SK-N-MC (cell line): ENCODE measurements at places on chromosomes 2 and 18.

- no peak for DNase-seq
These were observed 56.7 kb downstream of the MAPK4 start for GRCh38 chr18:50616484-50617048.

DNA sequence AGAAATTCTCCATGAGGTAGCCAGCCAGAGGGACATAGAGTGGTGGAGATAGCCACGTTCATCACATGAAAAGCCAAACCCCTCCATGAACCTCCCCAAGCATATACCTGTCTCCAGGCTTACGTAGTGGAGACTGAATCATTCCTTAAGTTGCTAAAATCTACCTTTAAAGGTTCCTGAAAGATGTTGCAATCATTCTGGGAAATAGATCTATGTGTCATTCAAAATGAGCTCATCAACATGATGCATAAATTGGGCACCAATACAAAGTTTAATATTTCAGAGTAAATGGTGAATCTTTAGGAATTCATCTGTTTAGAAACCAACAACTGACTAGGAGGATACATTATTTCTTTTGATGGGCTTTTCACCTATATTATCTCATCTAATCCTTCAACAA lies 362.6 kb upstream of the ID2 start:
- DNase-seq, result no peak

- no peak for DNase-seq
These were observed 24.9 kb downstream of the FHL2 start for GRCh38 chr2:105373895-105374401.

- no peak for DNase-seq
These were observed 1.1 kb upstream of the TMEFF2 start for GRCh38 chr2:192195548-192196418.

DNA sequence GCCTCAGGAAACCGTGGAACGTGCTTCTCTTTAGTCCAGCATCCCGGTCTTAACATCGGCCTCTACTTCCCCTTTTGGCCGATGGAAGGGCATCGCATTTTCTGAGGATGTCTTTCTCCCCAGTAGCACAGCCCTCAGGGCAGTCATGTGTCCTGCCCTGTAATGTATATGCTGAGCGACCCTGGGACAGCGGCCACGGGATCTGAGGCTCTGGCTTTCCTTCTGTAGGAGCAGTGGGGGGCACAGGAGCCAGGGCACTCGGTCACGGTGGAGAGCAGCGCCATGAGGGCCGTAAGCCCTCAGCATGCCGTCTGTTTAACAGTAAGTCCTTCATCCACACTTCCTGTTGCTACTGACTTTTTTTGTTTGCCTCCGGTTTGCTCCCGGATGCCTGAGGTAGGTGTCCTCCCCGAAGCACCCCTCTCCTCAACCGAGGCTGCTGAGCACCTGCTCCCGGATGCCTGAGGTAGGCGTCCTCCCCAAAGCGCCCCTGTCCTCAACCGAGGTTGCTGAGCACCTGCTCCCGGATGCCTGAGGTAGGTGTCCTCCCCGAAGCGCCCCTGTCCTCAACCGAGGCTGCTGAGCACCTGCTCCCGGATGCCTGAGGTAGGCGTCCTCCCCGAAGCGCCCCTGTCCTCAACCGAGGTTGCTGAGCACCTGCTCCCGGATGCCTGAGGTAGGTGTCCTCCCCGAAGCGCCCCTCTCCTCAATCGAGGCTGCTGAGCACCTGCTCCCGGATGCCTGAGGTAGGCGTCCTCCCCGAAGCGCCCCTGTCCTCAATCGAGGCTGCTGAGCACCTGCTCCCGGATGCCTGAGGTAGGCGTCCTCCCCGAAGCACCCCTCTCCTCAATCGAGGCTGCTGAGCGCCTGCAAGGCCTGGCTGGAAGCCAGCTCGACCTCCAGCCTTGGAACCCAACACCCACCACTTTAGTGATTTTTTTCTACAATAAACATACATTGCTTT lies 169.3 kb downstream of the HDAC4 start:
- no peak for DNase-seq

DNA sequence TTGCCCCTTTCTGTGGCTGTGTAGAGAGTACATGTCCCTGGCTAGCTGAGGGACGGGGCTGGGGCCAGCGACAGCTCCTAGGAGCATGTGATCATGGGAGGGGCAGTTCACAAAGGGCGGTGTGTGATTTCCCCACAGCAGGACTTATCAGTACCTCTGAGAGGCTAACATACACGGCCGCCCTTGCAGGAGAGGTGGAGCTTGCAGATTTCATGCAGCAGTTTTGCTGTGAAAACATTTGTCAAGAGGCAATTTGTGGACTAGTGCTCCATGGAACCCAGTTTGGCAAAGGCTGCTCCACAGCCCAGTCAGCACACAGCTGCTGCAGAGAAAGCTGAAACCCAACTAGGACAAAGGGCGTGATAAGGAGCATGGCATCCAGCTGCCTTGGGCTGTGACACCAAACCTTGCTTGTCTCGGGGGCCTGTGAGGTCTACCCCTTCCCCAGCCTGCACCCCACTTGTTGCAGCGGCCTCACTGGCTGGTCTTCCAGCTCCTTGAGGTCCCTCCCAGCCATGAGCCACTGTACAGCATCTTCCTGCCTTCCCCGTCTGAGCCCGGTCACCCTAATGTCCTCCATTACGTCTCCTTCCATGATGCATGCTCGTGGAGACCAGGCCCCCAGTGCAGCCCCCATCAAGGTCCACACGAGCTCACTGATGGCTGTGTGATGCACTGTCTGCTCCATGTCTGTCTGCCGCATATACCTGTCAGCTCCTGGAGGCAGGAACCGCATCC lies 121.4 kb upstream of the HDAC4 start:
- DNase-seq, result no peak

DNA sequence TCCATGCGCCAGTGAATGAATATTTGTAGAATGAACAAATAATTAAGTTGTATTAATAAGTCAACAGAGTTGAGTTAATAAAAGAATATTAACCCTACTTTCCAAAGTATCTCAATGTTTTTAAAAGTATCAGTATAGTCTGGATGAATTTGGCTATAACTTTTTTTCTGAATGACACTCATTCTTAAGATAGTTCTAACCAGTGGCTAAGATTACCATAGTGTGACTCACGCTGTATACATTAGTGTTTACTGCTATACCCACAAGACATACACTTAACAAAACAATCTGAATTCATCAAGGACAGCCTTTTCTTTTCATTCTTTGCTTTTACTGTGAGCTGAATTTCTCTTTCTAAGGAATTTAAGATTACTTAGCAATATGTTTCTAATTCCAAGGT lies 77.0 kb upstream of the PDE1A start:
- no peak for DNase-seq

- DNase-seq, result no peak
These were observed 28.1 kb downstream of the CEP192 start for GRCh38 chr18:13019301-13019700.

- no peak for DNase-seq
These were observed 121.0 kb upstream of the TWIST2 start for GRCh38 chr2:238726670-238727584.

GRCh38 chr2:221641181-221641871 lies 69.2 kb upstream of the EPHA4 start:
- DNase-seq, result peak; percentile 98

- DNase-seq, result no peak
These were observed 76.5 kb upstream of the HAAO start for GRCh38 chr2:42868874-42869273.

DNA sequence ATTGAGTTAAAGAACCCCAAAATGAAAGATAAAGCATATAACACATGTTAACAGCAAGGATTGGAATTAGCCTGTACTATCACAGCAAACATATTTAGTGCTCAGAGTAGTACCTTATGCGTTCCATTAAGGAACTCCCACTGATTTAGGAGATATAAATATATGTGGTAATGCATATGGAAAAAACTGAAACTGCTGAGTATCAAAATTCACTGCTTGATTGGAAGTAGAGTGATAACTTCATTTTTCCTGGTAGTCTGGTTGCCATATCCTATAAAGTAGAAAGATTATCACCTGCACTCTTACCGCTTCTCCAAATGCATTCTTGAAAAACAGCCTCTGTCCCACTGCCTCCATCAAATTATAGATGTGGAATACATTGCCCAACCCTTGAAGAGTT lies 95.1 kb upstream of the FOSL2 start:
- no peak for DNase-seq

GRCh38 chr2:235859651-235860050 lies 308.5 kb downstream of the GBX2 start:
- DNase-seq, result no peak

DNA sequence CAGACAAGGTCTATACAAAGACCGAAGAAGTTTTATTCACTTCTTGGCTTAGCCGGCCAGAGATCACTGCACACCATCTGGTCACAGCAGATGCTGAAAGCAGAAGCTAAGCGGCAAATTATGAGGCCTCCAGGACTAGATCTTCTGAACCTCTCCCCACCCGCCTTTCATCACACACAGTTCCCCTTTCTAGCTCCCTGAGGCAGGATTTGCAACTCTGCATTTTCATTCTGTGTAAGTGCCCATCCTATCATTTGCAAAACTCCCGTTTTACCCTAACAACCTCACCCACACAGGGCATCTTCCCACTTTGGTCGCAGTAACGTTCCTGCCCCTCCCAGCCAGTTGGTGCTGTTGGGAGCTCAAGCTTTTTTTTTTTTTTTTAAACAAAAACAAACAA lies 3.1 kb upstream of the MOB1A start:
- DNase-seq, result no peak

- no peak for DNase-seq
These were observed 14.2 kb downstream of the CDK15 start for GRCh38 chr2:201820383-201821007.

DNA sequence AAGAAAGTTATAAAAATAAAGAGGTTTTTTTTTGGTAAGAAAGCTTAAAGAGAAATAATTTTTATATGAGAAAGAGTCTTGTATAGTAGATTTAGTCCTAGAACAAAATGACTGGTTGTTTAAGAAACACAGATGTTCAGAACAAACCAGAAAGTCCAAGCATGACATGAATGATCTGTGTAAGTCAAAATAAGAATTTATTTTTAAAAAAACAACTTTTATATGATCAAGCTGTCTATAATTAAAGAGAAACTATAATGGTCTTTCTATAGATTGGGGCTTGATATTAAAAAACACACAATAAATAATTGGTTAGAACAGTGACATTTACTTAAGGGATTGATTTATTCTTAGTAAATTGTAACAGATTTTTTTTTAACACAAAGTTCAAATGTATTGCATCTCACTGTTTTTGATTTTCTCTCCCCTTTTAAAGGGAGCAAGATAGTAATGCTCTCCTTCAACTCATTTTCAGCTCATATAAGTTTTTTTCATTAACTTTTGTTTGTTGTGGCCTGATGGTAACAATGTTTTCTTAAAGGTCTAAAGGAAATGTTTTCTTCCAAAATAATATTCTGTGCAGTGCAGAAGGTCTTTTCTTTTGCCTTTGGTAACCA lies 1256.8 kb downstream of the LRP1B start:
- DNase-seq, result no peak

DNA sequence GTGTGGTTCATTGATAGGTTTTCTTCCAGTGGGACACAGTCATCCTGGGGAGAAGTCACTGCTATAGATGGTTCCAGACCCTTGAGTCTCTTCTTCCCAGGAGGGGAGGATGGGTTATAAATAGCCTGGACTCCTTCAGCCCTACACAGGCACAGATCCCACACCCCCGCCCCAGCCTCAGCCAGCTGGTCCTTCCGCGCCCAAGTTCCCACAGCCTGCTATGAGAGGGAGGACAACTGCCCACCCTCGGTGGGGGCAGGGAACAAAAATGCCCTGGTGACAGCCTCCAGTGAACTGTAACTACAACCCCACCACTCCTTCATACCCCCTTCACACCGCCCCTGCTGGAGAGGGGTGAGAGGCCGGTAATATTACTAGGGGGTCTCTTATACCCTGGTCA lies 3.2 kb downstream of the ZBTB7C start:
- DNase-seq, result no peak

DNA sequence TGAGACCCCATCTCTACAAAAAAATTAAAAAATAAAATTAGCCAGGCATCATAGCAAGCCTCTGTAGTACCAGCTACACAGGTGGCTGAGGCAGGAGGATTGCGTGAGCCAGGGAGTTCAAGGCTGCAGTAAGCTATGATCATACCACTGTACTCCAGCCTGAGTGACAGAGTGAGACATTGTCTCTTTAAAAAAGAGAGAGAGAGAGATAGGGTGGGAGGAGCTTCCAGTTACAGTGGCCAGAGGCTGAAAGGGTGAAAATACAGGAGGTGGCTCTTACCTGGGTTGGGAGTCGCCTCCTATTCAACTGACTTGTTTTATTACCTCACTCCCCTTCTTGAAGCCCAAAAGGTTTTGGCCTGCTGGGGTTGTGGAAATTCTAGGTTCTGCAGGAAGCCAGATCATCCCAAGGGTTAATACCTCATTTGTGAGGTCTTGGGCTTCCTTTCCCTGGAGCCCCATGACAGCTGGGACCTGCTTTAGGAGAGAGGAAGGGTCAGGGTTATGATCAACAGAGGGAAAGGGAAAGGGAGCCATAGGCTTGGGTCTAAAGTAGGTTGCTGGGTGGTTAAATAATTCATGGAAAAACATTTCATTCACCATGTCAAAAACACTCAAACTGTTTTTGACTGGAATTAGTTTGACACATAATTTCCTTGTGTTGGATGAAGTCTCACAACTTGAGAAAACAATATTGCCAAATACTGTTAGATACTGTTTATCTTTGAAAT lies 17.4 kb downstream of the DYNC2LI1 start:
- no peak for DNase-seq

- no peak for DNase-seq
These were observed 113.4 kb upstream of the TANK start for GRCh38 chr2:161046876-161047275.

GRCh38 chr2:29260142-29260772 lies 145.0 kb downstream of the CLIP4 start:
- DNase-seq, result no peak

DNA sequence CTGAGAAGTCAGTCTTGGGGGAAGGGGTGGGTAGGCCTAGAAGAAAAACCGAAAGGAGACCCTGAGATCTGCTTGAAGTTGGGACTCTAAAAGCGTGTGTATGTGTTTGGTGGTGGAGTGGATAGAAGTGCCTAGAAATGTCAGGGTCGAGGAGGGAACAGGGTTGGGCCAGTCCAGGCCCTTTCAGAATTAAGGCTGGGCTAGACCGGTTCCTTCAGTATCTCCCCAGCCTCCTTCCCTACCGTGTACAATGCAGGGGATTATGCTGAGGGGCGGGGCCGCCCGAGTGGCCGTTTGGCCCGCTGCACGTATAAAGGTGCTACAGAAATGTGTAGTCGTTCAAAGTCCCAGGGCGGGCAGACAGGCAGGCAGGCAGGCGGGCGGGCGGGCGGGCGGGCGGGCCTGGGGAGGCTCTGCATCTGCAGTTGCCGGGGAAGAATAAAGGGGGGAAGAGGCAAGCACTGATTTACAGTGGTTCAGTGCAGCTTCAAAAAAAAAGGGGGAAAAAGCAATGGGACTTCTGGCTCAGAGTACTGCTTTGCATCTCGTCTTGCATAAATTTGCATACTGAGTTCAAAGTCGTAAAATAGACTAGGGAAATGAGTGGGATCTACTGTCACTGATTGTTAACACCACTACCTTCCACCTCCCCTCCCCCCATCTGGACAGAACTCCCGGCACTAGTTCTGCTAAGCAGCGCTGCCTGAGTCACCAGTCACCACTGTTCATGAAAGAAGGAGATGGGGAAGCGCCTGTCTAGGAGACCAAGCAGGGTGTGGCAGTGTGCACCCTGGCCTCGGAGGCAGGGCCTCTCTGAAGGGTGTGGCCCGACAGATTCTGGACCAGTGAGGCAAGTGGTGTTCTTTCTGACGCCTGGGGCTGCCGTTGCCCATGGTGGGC lies 3.6 kb downstream of the IGFBP2 start:
- no peak for DNase-seq
